ENCODE measurements at places on chromosomes 12 and 14.

DNA sequence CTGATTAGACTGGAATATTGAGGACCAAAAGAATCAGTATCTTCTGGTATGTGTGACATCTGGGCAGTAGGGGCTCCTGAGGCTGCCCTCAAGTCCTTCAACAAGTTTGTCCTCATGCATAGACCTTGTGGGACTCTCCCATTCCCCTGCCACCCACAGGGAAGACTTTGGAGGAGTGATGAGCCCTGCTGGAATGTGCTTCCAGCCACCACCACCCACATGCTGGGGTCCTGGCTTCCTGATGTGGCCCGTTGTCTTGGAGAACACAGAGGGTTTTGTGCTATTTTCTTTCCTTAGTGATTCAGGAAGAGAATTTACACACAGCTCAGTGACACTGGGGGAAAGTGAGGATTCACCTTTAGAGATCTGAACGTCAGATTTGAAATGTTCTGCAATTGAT is 29.2 kb upstream of the SEL1L start:
- DNase-seq, result no peak

GRCh38 chr12:54227376-54227775 is 38.6 kb upstream of the SMUG1 start:
- no peak for DNase-seq

- DNase-seq, result no peak
These were observed 8.0 kb upstream of the MYH6 start for GRCh38 chr14:23415821-23416778.

GRCh38 chr14:45247427-45247826 is 5.6 kb downstream of the MIS18BP1 start:
- DNase-seq, result no peak

GRCh38 chr14:73878436-73878835 is 8.2 kb upstream of the ZNF410 start:
- no peak for DNase-seq

DNA sequence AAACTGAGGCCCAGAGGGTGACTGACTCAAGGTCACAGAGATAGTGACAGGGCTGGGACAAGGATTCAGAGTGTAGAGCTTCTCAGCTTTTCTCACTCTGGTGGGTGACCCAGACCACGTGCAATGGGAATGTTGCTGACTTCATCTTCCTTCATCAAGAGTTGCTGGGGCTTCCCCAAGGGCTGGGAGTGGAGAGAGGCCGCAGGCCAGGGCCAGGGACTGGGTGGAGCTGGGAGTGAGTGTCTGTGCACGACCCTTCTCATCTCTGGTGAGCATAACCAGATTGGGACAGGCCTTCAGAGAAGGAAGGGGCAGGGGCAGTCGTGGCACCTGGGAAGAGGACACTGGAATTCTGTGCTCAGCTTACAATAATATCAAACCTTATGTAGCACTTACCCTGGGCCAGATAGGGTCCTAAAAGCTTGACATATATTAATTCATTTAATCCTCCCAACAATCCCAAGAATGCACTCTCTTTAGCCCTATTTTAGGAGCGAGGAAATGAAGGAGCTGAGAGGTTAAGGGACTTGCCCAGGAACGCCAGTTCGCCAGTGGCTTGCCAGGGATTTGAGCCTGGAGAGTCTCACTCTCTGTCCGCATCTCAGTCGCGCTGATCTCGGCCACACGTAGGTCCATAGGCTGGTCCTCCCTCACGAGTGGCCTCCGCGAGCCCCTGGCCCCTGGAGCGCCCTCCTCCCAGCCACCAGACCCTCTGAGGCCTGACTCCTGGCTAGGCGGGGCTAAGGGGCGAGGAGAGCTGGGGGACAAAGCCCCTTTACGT is 15.8 kb downstream of the KRT18 start:
- DNase-seq, result no peak

GRCh38 chr12:121883315-121883660 is 5.3 kb upstream of the PSMD9 start:
- DNase-seq, result peak; percentile 56

DNA sequence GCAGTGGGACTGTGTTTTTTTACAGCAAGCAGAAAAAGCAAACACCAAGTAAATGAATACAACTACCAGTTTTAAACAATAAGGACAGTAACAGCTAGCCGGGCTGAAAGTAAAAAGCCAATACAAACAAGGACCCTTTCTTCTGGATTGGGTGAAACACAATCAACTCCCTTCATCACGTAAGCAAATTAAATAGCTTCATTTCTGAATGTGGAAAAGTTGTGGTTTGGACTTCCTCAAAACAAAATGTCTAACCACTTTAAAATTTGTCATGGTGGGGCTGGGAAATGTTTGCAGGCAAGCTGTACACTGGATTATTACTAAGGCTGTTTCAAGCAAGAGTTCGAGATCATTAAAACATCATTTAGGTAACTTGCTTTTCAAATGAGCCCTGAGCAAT is 47.4 kb downstream of the TCHP start:
- no peak for DNase-seq

DNA sequence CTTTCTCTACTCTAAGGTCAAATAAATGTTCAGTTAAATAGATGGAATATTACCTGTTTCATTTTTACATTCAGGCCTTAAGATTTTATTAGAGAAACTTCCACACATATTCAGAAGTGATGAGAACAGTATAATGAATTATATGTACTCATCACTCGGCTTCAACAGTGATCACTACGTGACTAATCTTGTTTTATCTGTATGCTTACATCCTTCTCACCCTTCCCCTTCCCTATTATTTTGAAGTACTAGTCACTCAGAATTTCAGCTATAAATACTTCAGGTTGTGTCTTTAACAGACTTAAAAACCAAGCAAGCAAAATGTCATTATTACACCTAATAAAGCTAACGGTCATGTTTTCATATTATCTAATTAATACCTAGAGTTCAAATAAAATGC is 34.9 kb downstream of the ETV6 start:
- DNase-seq, result no peak

GRCh38 chr12:75705749-75706711 is 194.6 kb upstream of the KRR1 start:
- peak; percentile 40 for DNase-seq

- DNase-seq, result no peak
These were observed 23.6 kb upstream of the TMEM132D start for GRCh38 chr12:129927316-129927900.

GRCh38 chr14:75566321-75566720 is 12.1 kb upstream of the FLVCR2 start:
- no peak for DNase-seq

DNA sequence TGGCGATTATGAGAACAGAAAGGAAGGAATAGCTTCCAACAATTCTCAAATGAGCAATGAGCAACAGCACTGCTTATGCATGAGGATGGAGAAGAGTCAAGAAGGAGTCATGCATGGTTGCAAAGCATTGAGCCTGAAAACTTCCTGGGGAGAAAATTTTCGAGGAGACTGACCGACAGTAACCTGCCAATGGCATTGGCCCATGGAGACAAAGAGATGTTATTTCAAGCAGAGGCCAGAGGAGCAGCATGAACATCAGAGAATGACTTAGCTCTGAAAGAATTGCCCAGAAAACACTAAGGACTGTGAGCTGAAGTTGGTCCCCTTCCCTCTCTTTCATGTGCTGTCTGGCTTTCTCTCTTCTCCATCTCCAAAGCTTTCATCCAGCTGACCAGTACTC is 343.4 kb downstream of the ADAMTS20 start:
- DNase-seq, result no peak

GRCh38 chr12:17976202-17976601 is 113.8 kb downstream of the RERGL start:
- DNase-seq, result no peak

DNA sequence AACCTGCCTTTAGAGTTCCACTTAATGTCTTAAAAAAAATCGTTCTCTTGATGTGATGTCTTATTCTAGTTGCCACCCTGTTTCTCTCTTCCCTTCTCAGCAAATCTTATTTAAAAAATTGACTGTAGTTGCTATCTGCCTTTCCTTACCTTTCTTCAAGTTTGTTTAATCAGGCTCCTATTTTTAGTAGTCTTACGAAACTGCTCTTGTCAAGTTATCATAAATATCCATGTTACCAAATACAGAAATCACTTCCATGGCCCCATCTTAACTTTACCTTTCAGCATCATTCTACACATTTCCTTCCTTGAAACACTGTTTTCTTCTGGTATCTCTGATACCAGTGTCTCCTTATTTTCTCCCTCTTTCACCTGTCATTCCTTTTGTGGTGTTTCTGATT is 227.3 kb downstream of the ERC1 start:
- no peak for DNase-seq

All from NCI-H510A treated with DMSO at 0.1 percent for 48 hours (cell line).